ENCODE measurements at places on chromosomes 7 and 10.
A peak's percentile ranks its signal among the peaks of the same experiment; 100 is the strongest.

GRCh38 chr7:127251465-127252376 is 1.0 kb downstream of the GRM8 start:
- no peak for DNase-seq

GRCh38 chr10:54081950-54082349 is 719.1 kb downstream of the PCDH15 start:
- no peak for DNase-seq

GRCh38 chr7:85183296-85183695 is 3.6 kb downstream of the SEMA3D start:
- no peak for DNase-seq

GRCh38 chr10:97081621-97082235 is 104.0 kb downstream of the SLIT1 start:
- DNase-seq = peak; percentile 16

- no peak for DNase-seq
These were observed 14.6 kb upstream of the C10orf71 start for GRCh38 chr10:49284356-49284755.

GRCh38 chr7:30980194-30980593 is 16.4 kb downstream of the GHRHR start:
- no peak for DNase-seq

DNA sequence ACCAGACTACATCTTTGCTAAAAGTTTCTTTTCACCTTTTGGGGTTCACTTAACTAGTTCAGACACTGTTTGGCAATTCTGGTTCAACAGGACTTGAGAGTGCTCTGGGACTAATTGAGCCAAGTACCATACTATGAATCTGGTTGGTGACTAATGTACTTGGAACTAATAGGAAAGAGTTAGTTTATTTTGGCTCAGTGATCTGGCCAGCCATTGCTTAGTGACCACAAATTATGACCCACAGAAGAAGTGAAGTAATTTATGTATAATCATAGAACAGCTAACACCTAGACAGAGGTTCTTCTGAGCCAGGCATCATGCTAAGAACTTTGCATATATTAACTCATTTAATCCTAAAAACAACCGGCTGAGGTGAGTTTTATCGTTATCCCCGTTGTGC is 126.5 kb upstream of the JCAD start:
- DNase-seq = peak; percentile 84

GRCh38 chr7:158447151-158447505 is 140.5 kb downstream of the PTPRN2 start:
- no peak for DNase-seq

DNA sequence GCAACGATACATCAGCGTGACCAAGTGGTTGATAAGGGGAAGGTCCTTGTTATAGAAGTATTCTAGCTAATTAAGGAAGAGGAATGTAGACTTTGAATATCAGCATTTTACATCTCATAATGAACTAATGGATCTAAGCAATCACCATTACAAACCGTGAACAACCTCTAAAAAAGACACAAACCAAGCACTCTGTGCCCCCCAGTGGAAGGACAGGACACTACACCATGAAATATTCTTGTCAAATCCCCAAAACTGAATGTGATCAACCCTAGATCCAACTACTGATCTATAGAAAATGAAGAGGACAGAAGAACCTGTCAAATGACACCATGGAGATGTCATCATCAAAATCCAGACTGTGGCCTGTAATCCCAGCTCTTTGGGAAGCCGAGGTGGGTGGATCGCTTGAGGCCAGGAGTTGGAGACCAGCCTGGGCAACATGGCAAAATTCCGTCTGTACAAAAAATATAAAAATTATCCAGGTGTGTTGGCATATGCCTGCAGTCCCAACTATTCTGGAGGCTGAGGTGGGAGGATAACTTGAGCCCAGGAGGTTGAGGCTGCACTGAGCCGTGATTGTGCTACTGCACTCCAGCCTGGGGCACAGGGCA is 111.3 kb upstream of the CARD11 start:
- DNase-seq = peak; percentile 5

DNA sequence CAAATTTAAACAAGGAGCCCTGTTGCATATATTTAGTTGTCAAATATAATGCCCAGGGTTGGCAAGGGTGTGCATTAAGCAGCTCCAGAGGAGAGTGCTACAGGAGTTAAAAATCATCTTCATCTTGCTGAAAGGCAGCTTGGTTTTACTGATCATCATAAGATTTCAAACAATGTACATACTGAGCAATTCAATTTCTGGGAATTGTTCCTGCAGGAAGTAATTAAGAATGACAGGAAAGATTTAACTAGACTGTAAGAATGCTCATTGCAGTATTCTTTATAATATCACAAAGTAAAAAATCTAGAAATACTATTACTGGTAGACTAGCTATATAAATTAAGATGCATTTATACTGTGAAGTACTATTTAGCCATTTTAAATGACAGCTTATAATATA is 153.6 kb downstream of the DYNC1I1 start:
- no peak for DNase-seq

- no peak for DNase-seq
These were observed 352.4 kb upstream of the MEOX2 start for GRCh38 chr7:16038906-16039305.

DNA sequence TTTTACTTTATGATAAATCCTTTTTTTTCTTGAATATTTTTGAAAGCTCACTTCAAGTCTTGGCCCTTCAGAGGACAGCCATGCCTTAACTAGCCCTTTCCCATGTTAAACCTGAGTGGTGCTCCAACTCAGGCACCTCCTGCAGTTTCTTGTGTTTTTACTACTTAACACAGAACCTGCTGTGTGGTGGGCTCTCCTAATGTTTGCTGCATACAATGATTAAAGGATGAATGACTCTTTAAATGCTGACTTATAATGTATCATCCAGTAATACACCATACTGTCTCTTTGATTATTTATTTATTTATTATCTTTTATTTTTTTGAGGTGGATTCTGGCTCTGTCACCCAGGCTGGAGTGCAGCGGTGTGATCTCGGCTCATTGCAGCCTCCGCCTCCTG is 179.4 kb downstream of the SEMA3E start:
- peak; percentile 2 for DNase-seq

GRCh38 chr10:27104919-27105318 is 4.6 kb upstream of the ANKRD26 start:
- DNase-seq = no peak

GRCh38 chr10:119251315-119251708 is 43.9 kb downstream of the GRK5 start:
- DNase-seq = peak; percentile 49

GRCh38 chr7:137977173-137977572 is 24.7 kb downstream of the CREB3L2 start:
- DNase-seq = no peak

GRCh38 chr10:69075431-69075830 is 12.5 kb upstream of the SRGN start:
- no peak for DNase-seq

- DNase-seq = no peak
These were observed 65.6 kb downstream of the PLCE1 start for GRCh38 chr10:94059178-94059883.

DNA sequence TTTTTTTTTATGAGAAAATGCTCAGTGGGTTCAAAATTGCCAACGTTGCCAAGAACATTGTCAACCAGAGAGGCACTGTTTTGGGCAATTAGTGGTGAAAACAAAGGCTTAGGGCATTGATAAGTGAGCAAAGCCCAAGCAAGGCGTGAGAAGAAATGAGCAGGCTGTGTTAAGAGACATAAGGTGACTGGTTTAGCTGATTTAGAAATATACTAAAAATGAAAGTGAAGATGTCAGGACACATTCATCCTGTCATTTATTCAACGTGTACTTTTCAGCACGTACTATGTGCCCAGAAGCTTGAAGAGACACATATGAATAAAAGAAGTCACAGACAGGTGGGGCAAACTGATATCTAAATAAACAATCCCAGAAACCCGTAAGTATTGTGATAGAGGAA is 31.8 kb downstream of the AOAH start:
- DNase-seq = no peak

- DNase-seq = no peak
These were observed 36.3 kb downstream of the STRA8 start for GRCh38 chr7:135269921-135270320.

Measured in fibroblast of skin of left quadriceps (primary cell).